ENCODE measurements at places on chromosomes 2 and 18.

DNA sequence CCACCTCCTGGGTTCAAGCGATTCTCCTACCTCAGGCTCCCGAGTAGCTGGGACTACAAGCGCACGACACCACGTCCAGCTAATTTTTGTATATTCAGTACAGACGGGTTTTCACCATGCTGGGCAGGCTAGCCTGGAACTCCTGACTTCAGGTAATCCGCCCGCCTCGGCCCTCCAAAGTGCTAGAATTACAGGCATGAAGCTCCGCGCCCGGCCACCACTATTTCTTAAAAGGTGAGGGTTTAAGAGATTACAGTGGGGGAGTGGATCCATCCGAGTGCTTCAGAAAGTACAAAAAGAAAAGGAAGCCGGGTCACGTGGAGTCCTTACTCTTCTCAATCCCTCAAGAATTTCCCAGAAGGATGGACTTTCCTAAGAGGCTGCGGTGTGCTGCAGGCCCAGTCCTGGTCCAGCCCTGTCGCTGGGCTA is 146.9 kb downstream of the ANKRD44 start:
- no peak for DNase-seq

DNA sequence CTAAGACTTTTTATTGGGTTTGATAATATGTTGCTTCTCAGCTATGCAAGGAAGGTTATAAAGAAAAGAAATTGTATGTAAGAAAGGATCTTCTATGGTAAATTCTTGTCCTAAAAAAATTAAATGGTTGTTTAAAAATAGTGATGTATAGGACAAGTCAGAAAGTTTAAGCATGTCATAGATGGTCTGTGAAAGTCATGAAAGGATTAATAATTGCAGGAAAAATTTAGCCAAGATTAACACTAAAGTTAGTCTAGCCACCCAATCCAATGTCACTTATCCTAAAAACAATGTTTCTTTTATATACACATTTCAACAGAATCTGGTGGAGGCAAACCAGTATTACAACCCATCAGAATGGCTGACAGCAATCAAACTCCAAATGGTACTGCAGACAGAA is 1046.7 kb upstream of the SLC39A10 start:
- no peak for DNase-seq

DNA sequence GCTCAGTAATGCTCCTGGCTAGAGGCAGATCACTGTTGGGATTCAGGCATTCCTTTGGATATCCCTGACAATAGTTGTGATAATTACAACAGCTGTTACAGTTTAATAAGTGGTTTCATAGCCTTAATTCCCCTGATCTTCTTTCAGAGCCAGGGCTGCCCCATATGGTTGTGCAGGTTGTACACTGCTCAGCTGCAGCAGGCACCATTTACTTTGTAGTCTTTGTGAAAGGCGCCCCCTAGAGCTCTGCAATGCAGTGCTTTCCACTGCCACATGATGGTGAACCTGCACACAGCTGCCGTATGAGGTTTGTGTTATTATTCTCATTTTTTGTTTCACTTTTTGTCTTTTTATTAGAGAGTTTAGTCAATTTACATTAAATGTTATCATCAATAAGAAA is 239.1 kb downstream of the KCNS3 start:
- no peak for DNase-seq

DNA sequence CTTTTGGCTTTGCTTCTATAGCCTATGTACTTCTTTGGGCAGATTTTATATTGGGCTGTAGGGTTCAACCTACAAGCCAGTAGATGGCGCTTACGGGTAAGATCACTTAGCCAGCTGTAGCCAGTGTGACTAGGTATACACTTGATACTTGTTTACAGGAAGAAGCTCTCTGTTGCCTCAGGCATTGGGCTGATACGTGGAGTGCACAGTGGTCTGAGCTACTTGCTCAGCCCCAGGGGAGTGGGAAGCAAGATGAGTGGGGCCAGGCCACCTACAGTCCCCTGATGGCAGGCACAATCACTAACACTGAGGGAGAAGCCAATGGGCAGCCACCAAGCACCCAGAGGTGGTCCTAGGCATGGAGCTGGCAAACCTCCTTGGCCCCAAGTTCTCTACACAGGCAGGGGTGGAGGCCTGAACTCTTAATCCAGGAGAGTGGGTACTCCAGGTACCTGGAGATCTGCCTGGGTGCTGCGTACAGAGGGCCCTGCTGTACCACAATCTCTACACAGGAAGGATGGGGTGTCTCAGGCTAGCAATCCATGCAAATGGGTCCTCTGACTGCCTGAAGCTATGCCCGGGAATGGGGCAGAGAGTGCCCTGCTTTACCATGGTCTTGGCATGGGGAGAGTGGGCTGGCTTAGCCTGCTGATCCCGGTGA is 122.2 kb downstream of the NCOA1 start:
- no peak for DNase-seq

Measured in putamen (tissue), 1 donor.